ENCODE measurements at places on chromosomes 4 and X. TPM values are rescaled to one million over a fixed set of nuclear protein-coding genes. Genes with fewer than 3 reads are reported as not detected.

GCNA gene
- 1.5 TPM for total RNA-seq

FMR1NB gene
- total RNA-seq, result not detected

HSPA4L gene
- total RNA-seq, result 10.9 TPM

SMIM10 gene
- 5.3 TPM for total RNA-seq

MMAA gene
- 8.6 TPM for total RNA-seq

- peak; percentile 36 for DNase-seq
These were observed 99.5 kb downstream of the SORBS2 start for GRCh38 chr4:185712350-185713024.

GRCh38 chrX:49848275-49848674 is 19.2 kb downstream of the PAGE4 start:
- DNase-seq, result no peak

DNA sequence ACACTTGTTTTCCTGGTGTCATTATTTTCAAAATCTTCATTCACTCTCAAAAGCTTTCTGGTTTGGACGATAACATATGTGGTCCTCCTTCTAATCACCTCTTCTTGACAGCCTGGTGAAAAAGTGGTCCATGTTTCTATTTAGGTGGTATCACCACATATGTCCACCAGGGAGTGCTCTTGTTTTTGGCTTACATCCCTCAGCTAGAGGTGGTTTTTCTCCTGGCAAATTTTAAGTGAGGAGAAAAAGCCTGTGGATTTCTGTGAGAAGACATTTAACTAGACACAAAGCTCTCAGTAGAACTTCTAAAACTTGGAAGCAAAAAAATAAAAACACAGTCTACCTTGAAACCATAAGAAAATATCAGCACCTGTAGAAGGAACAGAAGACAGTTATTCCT is 58.0 kb upstream of the FRMPD4 start:
- no peak for DNase-seq

- no peak for DNase-seq
These were observed 27.2 kb downstream of the HTR2C start for GRCh38 chrX:114611018-114611619.

- DNase-seq, result no peak
These were observed 51.7 kb upstream of the CHRDL1 start for GRCh38 chrX:110847334-110847733.

GRCh38 chrX:41144873-41145272 is 59.6 kb downstream of the USP9X start:
- no peak for DNase-seq
